Astrocyte of the hippocampus (primary cell): ENCODE measurements at places on chromosomes 3 and 15.

DNA sequence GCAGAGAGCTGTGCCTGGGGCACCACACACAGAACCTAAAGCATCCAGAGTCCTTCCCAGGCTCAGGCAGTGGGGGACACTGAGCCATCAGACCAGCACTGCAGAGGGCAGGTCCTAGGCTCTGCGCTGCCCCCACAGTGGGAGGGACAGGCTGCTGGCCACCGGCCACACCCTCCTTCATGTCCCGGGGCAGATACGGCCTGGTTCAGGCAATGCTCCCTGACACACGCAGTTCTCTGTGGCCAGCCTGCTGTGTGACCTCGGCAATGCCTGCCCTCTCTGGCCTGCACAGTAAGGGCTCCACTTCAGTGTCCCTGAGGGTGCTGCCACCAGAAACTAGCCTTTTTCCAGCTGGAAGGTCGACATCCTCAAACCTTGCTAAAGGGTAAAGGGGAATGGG is 12.4 kb downstream of the LINGO1 start:
- no peak for DNase-seq

DNA sequence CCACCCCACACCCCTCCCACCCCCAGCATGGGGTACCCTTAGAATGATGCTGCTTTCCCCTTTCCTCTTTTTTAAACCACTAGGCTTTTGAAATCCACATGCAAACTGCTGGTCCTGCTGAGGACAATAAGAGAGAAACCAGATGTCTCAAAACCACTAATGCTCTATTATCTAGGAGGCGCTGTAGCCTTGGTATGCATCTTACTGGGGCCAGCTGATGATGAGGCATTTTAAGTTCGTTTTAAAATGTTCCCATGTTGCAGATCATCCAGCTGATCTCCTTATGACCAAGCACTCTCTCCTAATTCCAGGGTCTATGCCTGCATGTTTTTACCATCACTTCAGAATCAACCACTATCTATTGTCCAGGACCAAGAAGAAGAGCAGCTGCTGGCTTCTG is 1.3 kb downstream of the NME9 start:
- DNase-seq, result no peak

DNA sequence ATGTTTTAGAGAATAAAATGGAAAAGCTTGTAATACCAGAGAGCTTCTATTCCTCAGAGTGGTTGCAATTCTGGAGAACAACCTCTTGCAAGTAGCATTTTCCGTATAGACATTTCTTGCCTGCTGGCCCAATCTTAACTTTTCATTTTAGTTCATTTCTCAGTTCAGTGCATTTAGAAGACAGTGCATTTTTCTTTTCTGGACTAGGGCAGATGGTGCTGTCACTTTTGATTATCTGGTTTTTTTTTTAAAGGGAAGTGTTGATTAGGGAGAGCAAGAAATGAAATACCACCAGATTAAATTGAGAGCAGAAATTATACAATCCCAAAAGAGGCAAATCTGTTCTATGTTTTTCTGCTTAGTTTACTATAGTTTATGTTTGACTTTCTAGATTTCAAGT is 172.7 kb downstream of the GHSR start:
- no peak for DNase-seq

DNA sequence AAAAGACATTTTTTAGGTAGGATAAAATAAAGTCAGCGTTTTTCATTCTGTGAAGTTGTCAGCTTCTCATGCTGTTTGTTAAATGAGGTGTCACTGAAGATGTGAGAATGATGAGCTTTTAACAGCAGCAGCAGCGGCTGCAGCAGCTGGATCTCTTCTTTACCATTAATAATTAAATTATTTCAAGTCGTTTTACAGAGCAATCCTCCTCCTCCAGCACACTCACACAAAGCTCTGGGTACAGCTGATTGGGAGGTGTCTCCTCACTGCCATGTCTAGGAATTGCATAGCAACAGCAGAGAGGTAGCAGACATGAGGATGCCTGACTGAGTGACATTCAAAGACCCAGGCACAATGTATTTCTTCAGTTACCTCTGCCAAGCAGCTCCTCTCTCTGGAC is 46.7 kb upstream of the PLAAT1 start:
- no peak for DNase-seq

- no peak for DNase-seq
Measured at GRCh38 chr3:180930526-180930925, 18.1 kb downstream of the FXR1 start.

DNA sequence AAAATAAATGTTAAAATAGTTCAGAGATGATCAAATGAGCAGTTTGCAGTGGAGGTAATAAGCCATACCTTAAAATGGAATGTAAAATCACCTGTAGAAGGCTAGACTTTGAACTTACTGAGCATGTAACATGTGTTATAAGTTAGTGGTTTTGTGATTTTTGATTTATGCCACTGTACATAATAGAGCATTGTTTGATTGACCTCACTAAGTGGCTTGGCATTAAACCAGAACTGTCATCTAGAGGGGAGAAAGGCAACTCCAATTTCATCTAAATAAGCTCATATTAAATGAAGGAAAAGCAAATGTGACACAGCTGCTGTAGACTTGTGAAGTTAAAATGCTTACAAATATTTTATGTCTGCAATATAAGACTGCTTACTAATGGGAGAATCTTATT is 387.9 kb downstream of the ZIC1 start:
- no peak for DNase-seq
